Left colon (tissue), 2 donors: ENCODE measurements at places on chromosomes 12 and 14. TPM values are rescaled to one million over a fixed set of nuclear protein-coding genes. Genes with fewer than 3 reads are reported as not detected.

DNA sequence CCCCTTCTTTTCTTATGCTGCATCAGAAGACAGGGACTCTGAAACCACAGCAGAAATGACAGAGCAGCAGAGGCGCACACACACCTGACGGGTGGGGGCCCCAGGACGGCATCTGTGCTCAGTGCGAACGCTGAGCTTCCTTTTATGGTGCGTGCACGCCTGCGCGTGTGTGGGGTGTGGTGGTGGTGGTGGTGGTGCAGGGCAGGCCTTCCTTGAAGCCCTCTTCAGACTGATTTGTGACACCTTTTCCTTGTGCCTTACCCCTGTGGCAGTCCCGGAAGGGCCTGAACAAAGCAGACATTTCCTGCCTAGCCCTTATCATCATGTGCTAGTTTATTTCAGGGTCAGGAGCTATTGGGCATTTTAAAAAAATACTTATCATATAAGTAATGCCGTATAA lies 75.7 kb downstream of the TSPAN9 start:
- DNase-seq, result no peak

GRCh38 chr14:51079085-51079484 lies 15.8 kb downstream of the TRIM9 start:
- no peak for DNase-seq

DNA sequence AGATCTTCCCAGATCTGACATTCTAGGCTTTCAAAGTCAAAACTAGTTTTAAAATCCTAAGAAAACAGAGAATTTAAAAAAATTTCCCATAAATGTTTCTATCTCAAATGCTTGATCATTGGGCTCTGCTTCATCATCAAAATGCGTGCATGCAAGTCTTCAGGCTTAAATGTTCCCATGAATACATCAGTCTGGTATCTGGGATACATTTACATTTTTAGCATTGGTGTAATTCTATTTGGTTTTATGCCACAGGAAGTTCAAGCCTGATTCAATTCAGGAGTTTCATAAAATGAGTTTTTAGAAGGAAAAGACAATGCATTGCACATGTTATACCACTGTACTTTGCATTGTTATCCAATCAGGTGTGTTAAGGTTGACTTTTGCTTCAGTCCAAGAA lies 336.4 kb downstream of the PCNX1 start:
- no peak for DNase-seq

The MUCL1 gene
- total RNA-seq, result not detected
